Stimulated activated CD4-positive, alpha-beta T cell treated with anti-CD3 and anti-CD28 coated beads, Interleukin-15, amount 100 ng/mL, for 1 hour (primary cell): ENCODE measurements at places on chromosomes 5 and 9.

DNA sequence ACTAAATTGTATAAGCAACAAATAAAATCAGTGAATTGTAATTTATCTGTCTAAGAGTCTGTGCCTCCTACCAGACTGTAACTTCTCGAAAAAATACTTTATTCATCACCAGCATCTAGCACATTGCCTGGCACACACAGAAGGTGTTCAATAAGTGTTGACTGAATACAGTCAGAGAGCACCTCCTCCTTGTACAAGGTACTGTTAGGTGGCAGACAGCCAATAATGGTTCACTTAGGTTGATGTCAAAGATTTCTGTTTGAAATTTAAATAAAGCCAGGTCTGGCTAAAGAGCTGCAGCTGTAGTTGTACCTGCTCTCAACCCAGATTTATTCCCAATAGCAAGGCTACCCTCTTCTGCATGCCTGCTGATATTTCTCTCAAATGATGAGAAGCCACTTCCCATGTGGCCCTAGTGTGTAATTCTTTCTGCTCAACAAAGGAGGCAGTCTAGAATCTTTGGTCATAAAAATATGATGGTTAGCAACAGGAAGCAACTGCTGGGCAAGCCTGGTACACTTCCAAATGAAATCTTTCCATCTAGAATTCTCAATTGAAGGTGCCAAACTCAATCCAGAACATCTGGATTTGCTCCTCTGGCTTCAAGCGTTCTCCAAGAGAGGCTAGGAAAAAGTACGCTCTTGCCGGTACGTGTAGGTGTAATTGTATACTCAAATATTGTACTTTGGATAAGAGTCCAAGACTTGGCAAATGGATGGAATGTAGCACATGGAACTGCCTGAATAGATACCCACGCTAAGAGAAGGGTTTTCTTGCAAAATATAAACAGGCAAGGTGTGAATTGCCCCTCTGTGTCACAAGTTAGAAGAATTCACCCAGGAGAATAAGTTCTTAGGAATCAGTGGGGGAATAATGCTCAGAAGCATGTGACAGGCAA is 95.6 kb downstream of the NR6A1 start:
- DNase-seq, result no peak

DNA sequence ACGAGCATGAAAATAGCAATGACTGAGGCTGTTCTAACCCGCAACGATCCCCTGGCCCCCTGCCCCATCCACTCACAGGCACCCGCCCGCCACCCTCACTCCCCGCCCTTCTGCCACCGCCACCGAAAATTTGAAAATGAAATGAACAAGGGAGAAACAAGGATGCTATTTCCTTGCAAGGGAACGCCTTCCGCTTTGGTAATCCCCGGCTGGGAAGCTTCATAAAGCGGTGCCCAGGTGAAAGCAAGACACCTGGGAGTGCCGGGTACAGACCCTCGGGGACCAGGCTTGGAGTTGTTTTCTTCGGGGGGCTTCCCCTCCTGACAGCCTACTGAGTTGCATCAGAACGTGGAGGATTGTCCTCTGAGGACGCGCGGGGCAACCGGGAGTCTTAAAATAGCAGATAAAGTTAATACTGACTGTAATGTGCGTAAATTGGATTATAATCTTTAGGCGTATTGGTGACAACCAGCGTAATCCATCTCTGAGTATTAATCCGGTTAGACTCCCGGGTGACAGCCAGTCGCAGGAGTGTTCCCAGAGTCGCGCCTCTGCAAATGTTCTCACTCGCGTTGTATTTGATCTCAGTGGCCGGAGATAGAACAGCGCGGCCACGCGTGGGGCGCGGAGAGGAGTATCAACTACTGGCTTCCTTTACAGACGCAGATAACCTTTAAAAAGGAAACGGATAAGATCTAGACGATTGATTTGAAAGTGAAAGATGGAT is 885 bp upstream of the MLLT3 start:
- peak; percentile 32 for DNase-seq

- no peak for DNase-seq
Observed at GRCh38 chr5:140561753-140562523, 2.5 kb downstream of the APBB3 start.

DNA sequence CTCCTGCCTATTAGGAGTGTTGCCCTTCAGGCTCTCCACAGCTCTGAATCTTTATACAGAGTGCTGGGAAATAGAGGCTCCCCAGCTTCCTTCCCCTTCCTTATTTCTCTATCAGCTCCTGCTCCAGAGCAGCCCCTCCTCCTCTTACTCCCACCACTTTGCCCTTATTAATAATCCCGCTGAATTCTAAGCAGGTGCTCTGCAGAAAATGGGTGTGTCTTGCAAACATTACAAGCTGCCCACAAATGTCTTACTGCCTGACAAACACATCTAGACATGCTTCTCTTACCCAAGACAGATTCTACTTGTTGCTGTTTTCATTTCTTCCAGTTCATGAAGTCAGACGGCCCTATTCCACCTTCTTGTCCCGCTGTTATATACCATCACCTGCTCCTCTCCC is 6.4 kb downstream of the PHF24 start:
- no peak for DNase-seq

DNA sequence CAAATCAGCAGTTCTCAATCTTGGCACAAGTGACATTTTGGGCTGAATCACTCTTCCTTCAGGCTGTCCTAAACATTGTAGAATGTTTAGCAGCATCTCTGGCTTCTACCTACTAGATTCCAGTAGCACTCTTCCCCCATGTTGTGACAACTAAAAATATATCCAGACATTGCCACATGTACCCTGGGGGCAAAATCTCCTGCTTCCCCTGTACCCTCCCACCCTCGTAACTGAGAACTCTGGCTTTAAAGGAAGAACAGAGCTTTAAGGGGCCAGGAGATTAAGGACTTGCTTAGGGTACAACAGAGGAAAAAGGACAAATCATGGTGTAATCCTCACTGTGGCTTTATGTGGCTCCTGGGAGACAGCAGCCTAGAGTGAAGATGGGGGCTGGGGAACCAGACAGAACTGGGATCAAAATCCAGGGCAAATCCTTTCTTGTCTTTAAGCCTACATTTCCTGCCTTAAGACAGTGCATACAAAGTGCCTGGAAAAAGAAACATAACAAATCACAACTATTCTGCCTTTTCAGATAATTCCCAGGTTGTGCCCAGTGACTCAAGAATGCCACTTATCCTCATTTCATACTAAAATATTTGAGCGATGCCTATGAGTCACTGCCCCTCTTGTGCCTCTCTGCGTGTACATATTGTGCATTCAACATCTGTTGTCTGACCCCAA is 109.3 kb downstream of the DAPK1 start:
- no peak for DNase-seq

GRCh38 chr5:2164586-2164985 is 281.9 kb upstream of the IRX4 start:
- DNase-seq, result no peak
